Esophagus mucosa (tissue), 1 donor: ENCODE measurements at places on chromosomes 7 and 10.
A peak's percentile ranks its signal among the peaks of the same experiment; 100 is the strongest.

GRCh38 chr7:72020311-72020710, 391.8 kb downstream of the CALN1 start:
- ATAC-seq = no peak

DNA sequence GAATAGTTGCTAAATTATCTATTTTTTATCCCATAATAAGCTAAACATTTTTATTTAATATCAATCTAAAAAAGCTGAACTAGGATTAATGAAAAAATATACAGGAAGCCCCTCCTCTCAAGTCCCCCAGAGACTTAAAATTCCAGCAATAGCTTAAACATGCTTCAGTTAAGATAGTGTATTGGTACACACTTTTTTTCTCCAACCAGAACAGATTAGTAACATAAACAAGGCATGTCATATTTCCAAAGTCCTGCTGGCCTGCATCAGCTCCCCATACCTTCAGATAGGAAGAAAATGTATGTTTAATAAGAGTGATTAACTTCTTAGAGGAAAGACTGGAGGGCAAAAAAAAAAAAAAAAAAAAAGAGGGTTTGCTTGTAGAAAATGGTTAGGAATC, 7.1 kb downstream of the TBX20 start:
- no peak for ATAC-seq

- ATAC-seq = no peak
Observed at GRCh38 chr7:119281181-119281846, 991.7 kb upstream of the KCND2 start.

DNA sequence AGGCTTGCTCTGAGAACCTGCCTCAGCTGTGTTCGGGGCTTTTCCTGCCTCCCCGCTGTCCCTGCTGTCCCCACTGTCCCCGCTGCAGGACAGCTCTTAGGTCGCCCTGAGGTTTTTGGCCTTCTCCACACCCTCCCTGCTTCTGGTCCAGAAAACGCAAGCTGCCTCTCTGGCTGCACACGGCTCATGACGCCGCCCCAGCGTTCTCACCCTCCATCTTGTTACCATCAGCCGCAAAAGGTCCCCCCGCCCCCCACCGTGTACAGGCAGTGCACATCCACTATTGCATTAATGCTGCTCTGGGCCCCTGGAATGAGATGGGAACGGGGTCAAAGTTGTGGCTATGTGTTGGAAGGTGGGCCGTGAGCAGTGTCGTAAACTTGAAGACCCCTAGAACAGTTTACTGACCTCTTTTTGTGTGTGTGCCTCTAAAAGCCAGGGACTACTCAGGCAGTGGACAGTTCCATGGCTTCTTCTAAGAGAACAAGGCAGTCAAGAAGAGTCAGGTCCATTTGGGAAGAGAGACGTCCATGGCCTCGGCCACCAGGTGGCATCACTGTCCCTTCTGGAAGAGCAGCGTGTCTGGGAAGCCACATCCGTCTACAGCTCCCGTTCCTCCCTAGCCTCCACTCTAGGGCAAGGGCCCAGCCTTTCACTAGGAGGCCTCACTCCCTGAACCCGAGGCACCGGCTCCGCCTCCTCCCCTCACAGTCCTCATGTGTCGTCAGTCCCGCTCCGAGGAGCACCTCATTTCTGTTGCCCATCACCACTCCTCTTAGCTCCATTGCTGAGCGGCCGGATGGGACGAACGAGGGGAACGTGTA, 38.5 kb upstream of the MKRN1 start:
- peak; percentile 95 for ATAC-seq

- ATAC-seq = no peak
Observed at GRCh38 chr7:36153571-36154097, 580 bp downstream of the EEPD1 start.

- no peak for ATAC-seq
Observed at GRCh38 chr7:116285252-116285651, 74.9 kb downstream of the TES start.
